Fibroblast of skin of right biceps (primary cell): ENCODE measurements at places on chromosomes 5 and 9.

GRCh38 chr9:92504881-92505280 is 22.6 kb upstream of the ASPN start:
- DNase-seq, result no peak

- no peak for DNase-seq
These were observed 21.6 kb upstream of the RASA1 start for GRCh38 chr5:87246061-87246460.

GRCh38 chr9:12272471-12273120 is 420.6 kb upstream of the TYRP1 start:
- DNase-seq, result no peak

GRCh38 chr5:39716532-39717028 is 291.8 kb upstream of the DAB2 start:
- DNase-seq, result peak; percentile 68

DNA sequence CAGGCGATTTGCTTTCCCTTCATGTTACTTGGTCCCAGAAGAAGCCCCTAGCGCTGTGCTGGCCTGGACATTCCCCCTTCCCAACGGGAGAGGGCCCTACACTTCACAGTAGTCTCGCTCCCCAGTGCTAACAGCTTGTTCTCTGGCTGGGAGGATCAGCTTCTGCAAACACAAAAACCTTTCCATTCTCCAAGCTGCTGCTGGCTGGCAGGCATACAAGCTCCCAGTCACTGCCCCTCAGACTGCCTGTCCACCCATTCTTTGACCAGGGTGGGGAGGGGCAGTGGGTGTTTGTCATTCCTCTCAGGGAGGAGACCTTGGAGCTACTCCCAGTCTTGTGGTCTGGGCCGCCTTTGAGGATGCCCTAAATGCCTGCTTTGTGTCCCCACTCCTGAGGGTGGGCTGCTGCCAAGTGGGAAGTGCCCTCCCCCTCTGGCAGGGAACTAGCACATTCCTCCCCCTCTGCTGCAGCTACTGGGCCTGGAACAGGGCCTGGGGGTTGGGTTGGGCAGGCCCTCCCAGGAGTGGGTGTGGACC is 20.8 kb downstream of the ENHO start:
- peak; percentile 63 for DNase-seq

DNA sequence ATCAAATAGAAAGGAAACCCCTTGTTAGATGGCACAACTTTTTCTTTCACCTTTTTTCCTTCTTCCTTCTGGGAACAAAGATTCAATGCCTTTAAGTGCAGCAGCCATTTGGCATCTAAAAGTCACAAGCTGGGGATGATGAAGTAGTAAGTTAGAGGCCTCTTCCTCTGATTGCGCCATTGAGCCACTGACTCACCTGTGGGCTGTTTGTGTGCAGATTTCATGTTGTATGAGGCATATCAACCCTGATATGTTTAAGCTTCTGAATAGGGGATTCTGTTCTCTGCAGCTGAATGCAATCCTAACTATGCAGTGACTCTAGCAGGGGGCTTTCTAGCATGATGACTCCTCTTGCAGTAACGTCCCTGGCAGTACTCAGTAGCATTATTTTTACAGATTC is 599.9 kb downstream of the CSNK1G3 start:
- peak; percentile 31 for DNase-seq
